ENCODE measurements at places on chromosomes 6 and 20. TPM values are rescaled to one million over a fixed set of nuclear protein-coding genes. Genes with fewer than 3 reads are reported as not detected.

The DLK2 gene
- 5.1 TPM for total RNA-seq

The SLC22A16 gene
- total RNA-seq, result not detected

The HBS1L gene
- 43.2 TPM for total RNA-seq

The LTV1 gene
- 34.9 TPM for total RNA-seq

The TMEM244 gene
- total RNA-seq, result not detected

The EDN3 gene
- 0.30 TPM for total RNA-seq

The OR2H2 gene
- not detected for total RNA-seq

The RSPO3 gene
- 86.4 TPM for total RNA-seq

The DTD1 gene
- 81.9 TPM for total RNA-seq

The LY6G6D gene
- total RNA-seq, result not detected

The BPIFB4 gene
- not detected for total RNA-seq

The AGPAT4 gene
- 5.5 TPM for total RNA-seq

The SIRPB1 gene
- 0.90 TPM for total RNA-seq

The FAM162B gene
- total RNA-seq, result 0.15 TPM

The TFAP2D gene
- total RNA-seq, result not detected

The FAM209A gene
- 0.39 TPM for total RNA-seq

The DEFB119 gene
- not detected for total RNA-seq

The PTK6 gene
- total RNA-seq, result 2.7 TPM

The SRSF12 gene
- total RNA-seq, result 1.0 TPM

The KLHDC3 gene
- 30.4 TPM for total RNA-seq

The KIF6 gene
- 0.10 TPM for total RNA-seq

The RIMS1 gene
- not detected for total RNA-seq

The ACSS1 gene
- 11.8 TPM for total RNA-seq

The FOXA2 gene
- 12.9 TPM for total RNA-seq

The WASF1 gene
- total RNA-seq, result 11.0 TPM

The PPP1R14C gene
- 0.78 TPM for total RNA-seq

The REM1 gene
- total RNA-seq, result 0.20 TPM

The JPH2 gene
- total RNA-seq, result 0.88 TPM

The KIAA1755 gene
- total RNA-seq, result 0.21 TPM

The GRM1 gene
- total RNA-seq, result 0.07 TPM

The OPRL1 gene
- total RNA-seq, result 0.45 TPM

The NHLRC1 gene
- total RNA-seq, result 2.2 TPM

The OOEP gene
- total RNA-seq, result not detected

The PSMB8 gene
- 19.1 TPM for total RNA-seq

The RIPPLY2 gene
- total RNA-seq, result 0.84 TPM

The KCNK16 gene
- total RNA-seq, result not detected

The DTNBP1 gene
- total RNA-seq, result 16.0 TPM

The IMPG1 gene
- total RNA-seq, result not detected

The DNPH1 gene
- total RNA-seq, result 103 TPM

The MEI4 gene
- total RNA-seq, result not detected

The HLA-E gene
- total RNA-seq, result 72.1 TPM

The SLCO4A1 gene
- total RNA-seq, result 7.7 TPM

The PRDM13 gene
- 1.3 TPM for total RNA-seq

The FIG4 gene
- total RNA-seq, result 4.8 TPM

The PAK5 gene
- not detected for total RNA-seq

The CRISP2 gene
- not detected for total RNA-seq

The GMDS gene
- total RNA-seq, result 9.8 TPM

The OR2B6 gene
- not detected for total RNA-seq

The NKAIN4 gene
- 6.4 TPM for total RNA-seq

The NNAT gene
- not detected for total RNA-seq
